ENCODE measurements at places on chromosomes 4 and X.

- DNase-seq = no peak
Observed at GRCh38 chrX:8939322-8939721, 94.6 kb downstream of the FAM9B start.

DNA sequence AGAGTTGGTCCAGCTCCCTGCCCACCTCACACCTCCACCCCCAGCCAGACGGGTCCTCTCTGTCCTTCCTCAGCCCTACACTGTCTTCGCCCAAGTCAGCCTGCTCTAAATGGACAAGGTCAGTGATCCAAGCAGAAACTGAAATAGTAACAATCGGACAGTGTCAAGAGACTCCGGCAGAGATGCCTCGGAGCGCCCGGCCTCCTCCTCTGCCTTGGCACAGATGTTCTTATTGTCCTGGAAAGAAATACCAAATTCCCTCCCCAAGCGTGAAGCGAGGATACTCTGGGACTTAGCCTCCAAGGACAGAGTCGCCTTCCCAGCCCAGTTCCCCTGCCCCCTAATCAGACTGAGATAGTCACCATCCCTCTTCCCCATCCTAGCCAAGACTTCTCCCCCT, 28.5 kb downstream of the UTP14A start:
- no peak for DNase-seq

DNA sequence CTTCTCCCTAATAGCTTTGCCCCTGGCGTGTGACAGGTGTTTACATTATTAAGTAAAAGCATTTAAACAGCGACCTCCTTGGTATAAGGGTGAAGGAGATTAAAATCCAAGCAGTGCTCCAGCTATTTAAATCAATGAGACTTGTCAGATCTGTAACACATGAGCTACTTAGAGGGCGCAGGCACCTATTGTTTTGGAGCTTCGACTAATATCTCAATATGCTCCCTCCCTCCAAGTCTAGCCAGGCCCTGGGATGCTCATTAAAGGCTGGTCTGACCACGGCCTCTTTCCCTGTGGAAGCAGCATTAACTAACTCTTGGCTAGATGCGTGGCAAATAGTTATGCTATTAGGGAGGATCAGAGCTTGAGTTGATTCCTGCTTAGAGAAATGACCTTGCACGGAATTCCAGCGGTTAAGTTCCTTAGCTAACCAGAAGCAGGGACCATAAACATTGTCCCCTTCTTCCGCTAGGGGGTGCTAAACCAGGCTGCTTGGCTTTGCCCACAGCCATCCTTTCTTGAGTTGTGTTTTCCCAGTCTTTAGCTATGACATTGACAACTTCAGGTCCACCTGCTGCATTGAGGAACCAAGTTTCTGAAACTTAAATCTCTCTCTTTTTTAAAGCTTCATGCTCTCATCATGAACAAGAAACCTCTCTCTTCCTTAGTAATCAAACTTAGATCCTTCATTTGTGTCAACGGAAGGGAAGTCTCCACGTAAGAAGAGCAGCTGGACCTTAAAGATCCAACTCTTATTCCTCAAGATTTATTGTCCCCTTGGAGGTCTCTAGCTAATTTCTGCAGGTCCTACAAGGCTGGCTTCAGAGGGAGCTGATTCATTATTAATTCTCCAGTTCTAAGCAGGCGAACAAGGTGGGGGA, 80.7 kb upstream of the IGFBP7 start:
- DNase-seq = peak; percentile 32

- no peak for DNase-seq
Observed at GRCh38 chrX:116961872-116962582, 499.3 kb upstream of the CT83 start.

DNA sequence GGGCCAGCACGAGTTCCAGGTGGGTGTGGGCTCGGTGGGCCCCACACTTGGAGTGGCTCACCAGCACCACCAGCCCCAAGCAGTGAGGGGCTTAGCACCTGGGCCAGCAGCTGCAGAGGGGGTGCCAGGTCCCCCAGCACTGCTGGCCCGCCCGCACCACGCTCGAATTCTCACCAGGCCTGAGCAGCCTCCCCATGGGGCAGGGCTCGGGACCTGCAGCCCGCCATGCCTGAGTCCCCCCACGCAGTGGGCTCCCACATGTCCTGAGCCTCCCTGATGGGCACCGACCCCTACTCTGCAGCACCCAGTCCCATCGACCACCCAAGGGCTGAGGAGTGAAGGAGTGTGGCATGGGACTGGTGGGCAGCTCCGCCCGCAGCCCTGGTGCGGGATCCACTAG, 593.4 kb downstream of the GABRG1 start:
- no peak for DNase-seq

DNA sequence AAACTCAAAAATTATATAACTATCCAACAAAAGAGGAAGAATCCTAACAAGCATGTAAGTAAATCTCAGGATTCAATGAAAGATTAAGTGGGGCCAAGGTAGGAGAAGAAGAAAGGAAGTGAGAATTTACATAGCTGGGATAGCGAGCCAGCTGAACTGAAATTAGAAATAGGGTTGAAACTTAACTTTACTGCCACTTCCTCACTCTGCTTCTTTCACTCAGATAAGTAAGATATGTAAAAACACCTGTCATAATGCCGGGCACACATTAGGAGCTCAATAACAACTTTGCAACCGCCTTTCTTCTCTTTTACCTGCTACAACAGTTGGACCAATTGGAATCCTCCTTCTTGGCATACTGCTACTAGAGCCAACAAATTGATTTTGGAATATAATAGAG, 129.4 kb downstream of the CNKSR2 start:
- DNase-seq = no peak

- no peak for DNase-seq
Observed at GRCh38 chrX:5122181-5122678, 1106.4 kb downstream of the NLGN4X start.

- no peak for DNase-seq
Observed at GRCh38 chrX:69311936-69312670, 146.8 kb upstream of the PJA1 start.

GRCh38 chr4:24674279-24674678, 89.9 kb upstream of the DHX15 start:
- no peak for DNase-seq

DNA sequence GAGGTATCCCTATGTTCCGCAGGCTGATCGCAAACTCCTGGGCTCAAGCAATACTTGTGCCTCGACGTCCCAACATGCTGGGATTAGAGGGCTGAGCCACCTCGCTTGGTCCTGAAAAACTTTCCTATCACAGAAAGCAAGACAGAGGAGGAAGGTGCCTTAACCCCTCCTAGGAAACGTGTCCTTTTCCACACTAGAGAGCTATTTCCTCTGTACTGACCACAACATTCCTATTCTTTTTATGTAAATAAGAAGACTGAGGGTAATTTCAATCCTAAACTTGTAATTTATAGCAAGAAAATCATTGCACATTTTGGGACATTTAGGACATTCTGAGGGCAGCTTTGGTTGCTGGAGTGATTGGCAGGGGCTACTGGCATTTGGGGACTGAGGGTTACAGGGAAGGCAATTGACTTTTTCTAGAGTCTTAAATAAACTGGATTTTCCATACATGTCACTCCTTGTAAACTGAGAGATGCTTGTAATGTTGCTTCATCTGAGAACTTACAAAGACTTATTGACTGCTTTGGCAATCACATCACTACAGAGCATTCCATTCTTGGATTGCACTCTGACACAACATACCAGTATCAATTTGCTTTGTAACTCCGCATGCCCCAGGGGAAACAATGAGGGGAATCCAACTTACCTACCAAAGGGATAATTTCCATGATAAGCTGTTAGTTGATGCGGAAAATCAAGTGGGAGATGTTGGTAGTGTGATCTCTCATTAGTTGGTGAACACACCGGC, 15.6 kb downstream of the XAGE3 start:
- DNase-seq = no peak

GRCh38 chr4:19298998-19299397, 952.7 kb upstream of the SLIT2 start:
- DNase-seq = no peak

DNA sequence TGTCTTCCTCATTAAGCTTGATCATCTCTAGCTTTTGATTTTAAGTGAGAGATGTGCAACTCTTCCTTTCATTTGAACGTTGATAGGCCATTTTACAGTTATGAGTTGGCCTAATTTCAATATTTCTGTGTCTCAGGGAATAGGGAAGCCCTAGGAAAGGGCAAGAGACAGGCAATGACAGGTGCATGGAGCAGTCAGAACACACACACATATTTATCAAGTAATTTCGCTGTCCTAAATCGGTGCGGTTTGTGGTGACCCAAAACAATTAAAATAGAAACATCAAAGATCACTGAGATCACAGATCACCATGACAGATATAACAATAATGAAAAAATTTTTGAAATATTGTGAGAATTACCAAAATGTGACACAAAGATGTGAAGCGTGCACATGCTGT, 87.7 kb upstream of the LSM6 start:
- DNase-seq = no peak

DNA sequence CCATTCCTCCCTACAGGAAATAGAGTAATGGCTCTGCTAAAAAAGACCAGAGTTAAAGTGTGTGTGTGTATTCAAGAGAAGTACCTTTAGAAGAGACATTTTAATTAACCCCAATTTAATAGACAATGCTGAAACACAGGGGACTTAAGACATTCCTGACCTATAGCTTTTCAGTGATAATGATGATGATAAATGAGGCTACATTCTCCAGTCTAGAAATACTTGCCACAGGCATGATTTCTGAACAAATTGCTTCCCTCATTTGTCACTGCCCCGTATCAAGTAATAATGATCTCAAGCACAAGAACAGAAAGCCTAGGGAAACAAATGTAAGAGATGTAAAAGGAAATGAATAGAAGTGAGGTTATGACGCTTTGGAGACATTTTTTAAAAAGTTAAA, 117.1 kb downstream of the UNC5C start:
- DNase-seq = no peak

- DNase-seq = peak; percentile 64
Observed at GRCh38 chrX:24149351-24150050, at the start of gene ZFX. ZFX (plus strand) TSS chrX:24149729; CDS start chrX:24172743, 23,014 bp downstream.

Measured in RPMI8226 (cell line).